ENCODE measurements at places on chromosomes 5 and 9. TPM values are rescaled to one million over a fixed set of nuclear protein-coding genes. Genes with fewer than 3 reads are reported as not detected.

GRCh38 chr5:6765612-6766525 is 52.6 kb downstream of the TENT4A start:
- peak; percentile 77 for DNase-seq

CSF2 gene
- 125 TPM for total RNA-seq

EXOC3 gene
- 89.8 TPM for total RNA-seq

DNA sequence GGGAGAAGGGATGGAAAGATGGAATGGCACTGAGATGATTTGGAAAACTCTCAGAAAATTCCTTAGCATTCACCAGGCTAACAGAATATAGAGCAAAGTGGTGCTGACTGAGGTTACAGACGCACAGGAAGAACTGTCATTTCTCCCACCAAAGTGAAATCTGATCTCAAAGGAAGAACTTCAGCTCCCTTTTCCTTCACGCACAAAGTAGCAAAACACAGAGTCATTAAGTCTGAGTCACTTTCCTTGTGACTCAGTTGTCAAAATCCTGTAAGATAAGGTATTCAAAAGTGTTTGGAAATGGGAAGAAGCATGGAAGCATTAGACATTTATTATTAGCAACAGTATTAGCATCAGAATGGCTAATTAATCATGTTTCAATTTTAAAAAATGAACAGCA is 11.7 kb downstream of the MPDZ start:
- no peak for DNase-seq

GRCh38 chr5:10586555-10586954 is 22.7 kb downstream of the ANKRD33B start:
- no peak for DNase-seq

HSD17B3 gene
- not detected for total RNA-seq

DNA sequence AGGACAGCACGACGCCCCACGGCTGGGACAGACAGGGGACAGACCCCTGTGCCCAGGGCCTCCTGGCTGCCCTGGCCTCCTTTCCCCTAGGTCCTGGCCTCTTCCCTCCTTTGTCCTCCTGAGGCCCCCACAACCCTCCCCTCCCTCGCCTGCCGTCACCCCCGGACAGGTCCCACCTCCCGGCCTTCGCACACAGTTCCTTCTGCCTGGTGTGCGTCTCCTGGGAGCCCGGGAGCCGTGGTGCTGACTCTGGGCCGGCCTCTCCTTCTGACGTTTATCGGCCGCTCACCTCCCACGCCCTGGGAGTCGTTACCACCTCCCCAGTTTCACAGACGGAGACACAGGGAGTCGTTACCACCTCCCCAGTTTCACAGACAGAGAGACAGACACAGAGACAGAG is 25.1 kb upstream of the NOTCH1 start:
- DNase-seq = no peak

- peak; percentile 51 for DNase-seq
Measured at GRCh38 chr9:134492281-134492691, 149.3 kb upstream of the COL5A1 start.

DNA sequence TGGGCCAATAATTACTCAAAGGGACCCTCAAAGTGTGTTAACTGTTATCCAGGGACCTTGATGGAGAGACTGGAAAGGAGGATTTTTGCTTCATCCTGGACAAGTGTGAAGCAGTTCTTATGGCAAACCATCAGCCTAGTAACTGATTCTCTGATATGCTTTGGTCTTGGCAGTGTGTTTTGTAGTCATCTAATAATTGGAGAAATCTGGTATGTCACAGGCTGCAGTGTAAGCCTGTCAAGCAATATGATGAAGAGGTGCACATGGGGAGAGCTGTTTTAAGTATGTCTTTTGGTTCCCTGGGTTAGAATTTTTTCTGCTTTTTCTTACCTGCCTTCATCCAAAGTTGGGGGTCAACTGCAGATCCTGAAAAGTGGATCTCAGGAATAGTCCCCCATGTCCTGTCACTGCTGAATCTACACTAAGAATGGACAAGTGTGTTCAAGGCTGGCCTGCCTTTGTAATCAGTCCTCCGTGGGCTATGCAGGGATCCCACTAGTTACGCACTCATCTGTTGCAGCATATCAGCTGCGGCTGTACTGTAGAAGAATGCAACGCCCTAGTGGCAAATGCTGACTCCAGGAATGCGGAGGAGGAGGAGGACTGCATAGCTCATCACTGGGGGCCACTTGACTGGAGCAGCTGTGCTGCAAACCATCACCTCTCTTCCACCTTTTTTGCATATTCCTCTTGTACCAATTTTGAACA is 1.9 kb downstream of the SPTAN1 start:
- no peak for DNase-seq

KCTD16 gene
- not detected for total RNA-seq

GRCh38 chr9:134195558-134195957 is 31.2 kb upstream of the RNU6ATAC start:
- no peak for DNase-seq
